ENCODE measurements at places on chromosomes 3 and 15.

GRCh38 chr3:128709038-128709437, 16.9 kb upstream of the RAB7A start:
- no peak for DNase-seq

DNA sequence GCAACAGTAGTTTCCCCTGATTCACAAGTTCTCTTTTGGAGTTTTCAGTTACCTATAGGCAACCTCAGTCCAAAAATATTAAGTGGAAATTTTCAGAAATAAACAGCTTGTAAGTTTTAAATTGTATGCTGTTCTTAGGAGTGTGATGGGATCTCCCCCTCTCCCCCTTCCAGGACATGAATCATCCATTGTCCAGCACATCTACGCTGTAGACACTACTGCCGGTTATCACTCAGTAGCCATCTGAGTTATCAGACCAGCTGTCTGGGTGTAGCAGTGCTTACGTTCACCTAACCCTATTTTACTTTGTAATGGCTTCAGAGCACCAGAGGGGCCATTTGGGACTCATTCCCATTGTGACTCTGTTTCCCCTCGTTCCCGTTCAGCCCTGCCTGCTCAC, 96.7 kb upstream of the PLXNA1 start:
- DNase-seq, result no peak

DNA sequence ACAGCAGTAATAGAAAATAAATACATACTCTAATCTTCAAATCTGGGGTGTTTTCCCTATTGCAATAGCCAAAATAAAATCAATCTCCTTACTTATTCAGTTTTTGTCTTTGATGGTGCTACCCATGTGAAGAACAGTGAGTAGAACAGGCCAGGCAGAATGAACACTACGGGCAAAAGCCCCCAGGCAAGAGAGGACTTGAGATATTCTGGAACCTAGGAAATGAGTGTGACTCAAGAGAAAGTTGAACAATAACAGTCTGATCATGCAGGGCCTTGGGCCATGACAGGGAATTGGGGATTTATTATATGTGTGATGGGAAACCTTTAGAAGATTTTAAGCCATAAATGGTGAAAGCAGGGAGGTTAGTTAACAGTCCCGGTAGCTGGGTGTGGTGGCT, 14.0 kb upstream of the DUT start:
- no peak for DNase-seq

GRCh38 chr3:177441813-177442646, 244.7 kb upstream of the TBL1XR1 start:
- DNase-seq, result no peak

DNA sequence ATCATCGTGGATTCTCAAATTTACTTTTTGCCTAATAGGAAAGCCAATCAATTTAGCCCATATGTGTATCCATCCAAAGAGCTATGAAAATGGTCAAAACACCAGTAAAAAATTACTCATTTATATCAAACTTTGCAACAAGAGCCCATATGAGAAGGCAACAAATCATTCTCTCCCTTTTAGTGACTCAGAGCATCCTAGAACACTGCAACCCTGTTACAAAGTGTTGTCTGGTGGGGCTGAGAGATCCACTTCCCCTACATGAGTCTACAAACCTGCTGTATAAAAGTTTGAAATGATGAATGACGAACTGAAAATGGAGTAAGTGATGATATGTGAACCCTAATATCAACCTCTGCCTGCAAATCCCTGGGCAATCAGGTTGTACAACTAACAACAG, 23.3 kb downstream of the PDZRN3 start:
- no peak for DNase-seq

DNA sequence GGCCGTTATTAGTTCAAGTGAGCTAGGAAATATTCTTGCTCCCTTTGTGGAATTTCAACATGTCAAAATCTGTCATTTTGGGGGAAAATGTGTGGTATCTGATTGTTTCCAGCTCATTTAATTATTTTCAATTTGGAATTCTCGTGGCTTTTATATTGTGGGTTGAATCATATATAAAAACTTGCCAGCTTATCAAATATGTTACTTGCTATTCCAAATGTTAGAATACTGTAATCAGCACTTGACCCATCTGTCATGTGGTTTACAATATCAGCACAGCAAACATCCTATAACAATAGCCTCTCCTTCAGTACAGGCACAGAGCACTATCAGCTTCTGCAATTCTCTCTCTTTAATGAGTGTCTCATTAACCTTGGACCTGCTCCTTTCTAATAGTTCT, 130.2 kb upstream of the FEZF2 start:
- DNase-seq, result no peak

DNA sequence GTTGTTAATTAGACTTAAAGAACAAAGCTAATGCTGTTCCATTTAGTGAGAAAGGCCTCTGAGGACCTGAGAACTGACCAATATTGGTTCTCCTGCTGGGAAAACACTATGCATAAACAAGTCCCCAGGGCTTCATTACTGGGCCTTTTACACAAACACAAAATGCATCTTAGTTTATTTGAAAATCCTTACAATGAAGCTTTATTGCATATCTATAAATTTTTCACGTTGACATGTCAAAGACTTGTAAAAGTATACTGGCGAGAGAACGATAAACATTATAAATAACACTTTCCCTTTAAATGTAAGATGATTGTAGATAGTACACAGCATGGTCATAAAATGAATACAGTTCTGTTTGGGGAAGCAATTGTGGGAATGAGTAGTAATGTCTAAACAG, 151.7 kb downstream of the ROBO2 start:
- DNase-seq, result no peak

- no peak for DNase-seq
These were observed 16.5 kb upstream of the TIMP4 start for GRCh38 chr3:12175137-12175593.

GRCh38 chr3:70006089-70006488, 6.6 kb downstream of the SAMMSON start:
- DNase-seq, result no peak

DNA sequence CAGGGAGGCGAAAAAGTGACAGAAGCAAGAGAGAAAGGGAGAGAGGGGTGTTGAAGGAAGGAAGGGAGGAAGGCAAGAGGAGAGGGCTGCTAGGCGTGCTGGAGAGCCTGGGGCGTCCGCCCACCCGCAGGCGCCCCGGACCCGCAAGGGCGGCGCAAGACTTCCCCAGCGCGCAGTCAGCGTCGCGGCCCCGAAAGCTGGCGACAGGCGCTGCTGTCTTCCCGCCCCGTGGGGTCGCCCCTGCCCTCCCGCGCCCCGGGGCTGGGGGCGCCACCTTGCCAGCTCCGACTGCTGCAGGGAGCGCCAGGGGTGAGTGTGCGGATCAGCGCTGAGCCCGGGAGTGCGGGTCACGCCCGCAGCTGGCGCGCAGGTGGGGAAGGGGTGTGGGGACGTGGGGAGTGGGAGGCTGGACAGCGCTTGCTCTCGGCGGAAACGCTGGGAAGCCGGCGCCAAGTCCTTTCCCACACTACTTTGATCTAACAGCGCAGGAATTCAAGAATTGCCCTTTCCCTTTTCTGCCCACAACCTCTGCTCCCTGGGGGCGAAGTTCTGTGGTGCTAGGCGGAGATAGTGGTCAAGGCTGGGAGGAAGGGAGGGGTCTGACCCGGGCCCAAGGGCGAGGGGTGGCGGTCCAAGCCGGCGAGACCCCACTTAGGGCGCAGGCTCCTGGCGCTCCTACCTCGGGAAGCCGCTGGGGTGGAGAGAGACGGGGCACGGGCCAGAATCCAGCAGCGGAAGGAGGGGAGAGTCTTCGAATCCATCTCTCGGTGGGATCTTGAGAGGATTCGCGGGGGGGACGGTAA, 266.1 kb downstream of the CGGBP1 start:
- no peak for DNase-seq

- no peak for DNase-seq
These were observed 166.8 kb upstream of the MRPL3 start for GRCh38 chr3:131669600-131669999.

GRCh38 chr15:36230776-36231175, 348.6 kb upstream of the CDIN1 start:
- DNase-seq, result no peak

DNA sequence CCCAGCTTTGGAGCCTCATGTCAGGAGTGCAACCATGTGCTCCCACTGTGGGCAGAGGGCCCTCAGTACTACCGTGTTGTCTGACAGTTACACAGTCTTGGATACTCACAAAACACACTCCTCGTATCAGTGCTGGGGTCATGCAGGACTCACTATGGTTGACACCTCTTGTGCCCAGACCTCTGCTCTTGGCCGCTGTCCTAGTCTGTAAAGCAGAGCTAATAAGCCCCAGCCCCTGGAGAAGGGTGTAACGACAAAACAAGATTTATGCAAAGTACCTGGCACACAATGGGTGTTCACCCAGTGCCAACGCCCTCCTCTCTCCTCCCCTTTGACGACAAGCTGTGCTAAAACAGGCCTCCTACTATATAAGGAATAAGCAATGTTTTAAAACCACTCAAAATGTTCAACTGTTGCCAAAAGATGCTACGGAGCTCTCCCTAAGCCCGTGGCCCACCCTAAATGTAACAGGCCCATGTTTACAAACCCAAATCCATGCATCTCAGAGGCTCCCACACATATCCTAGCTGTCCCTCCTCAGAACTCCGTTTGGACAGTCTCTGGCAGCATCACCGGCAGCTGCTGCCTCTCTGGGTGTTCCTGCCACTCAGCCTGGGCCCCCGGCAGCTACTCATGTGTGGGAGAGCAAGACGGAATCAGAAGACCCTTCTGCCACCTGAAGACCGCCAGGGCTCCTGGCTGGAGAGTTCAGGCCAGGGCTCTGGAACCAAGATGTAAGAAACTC, 65.8 kb downstream of the MRPL46 start:
- DNase-seq, result no peak

- no peak for DNase-seq
These were observed 246.2 kb upstream of the TBL1XR1 start for GRCh38 chr3:177443469-177443868.

GRCh38 chr3:43370293-43370980, 84.1 kb downstream of the SNRK start:
- DNase-seq, result no peak

- DNase-seq, result no peak
These were observed 865.7 kb downstream of the EPHA3 start for GRCh38 chr3:89973156-89973555.

GRCh38 chr15:28955160-28955992, 69.6 kb downstream of the APBA2 start:
- peak; percentile 14 for DNase-seq

DNA sequence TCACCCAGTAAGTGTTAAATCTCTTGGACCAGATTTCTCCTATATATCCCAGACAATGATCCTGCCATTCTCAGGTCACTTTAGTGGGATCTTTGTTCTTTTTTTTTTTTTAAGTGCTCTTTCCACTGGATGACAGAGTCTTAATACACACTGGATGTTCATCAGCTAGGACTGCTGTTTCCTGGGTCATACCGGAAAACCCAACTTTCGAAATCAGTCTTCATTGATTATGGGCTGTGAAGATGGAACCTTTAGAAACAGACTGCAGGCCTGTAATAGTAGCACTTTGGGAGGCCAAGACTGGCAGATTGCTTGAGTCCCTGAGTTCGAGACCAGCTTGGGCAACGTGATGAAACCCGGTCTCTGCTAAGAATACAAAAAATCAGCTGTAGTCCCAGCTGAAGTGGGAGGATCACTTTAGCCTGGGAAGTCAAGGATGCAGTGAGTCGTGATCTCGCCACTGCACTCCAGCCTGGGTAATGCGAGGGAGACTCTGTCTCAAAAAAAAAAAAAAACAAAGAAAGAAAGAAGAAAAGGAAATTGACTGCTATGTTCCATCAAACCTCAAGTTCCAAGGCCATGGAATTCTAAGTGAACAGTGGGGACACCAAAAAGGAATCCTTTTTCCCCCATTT, 2.3 kb downstream of the EOGT start:
- no peak for DNase-seq

- no peak for DNase-seq
These were observed 102.2 kb downstream of the CTNNB1 start for GRCh38 chr3:41301548-41301947.

GRCh38 chr3:4515916-4516579, 22.9 kb downstream of the ITPR1 start:
- DNase-seq, result no peak

DNA sequence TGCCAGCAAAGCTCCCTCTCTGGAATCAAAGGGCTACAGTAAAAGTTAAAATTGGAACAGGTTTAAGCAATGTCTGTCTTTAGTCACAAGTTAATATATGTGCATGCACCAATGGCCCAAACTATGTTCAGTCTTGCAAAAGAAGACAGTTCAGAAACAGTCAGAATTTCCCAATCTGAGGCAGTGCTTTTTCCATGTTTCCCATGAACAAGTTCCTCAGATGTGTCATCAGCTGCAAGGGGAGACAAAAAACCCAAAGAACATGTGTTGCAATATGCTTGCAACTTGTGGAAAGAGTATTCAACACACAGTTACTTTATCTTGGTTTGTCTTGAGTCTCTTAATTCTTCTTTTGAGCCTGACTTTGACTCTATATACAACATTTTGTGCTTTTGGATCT, 148.4 kb downstream of the USP13 start:
- no peak for DNase-seq

DNA sequence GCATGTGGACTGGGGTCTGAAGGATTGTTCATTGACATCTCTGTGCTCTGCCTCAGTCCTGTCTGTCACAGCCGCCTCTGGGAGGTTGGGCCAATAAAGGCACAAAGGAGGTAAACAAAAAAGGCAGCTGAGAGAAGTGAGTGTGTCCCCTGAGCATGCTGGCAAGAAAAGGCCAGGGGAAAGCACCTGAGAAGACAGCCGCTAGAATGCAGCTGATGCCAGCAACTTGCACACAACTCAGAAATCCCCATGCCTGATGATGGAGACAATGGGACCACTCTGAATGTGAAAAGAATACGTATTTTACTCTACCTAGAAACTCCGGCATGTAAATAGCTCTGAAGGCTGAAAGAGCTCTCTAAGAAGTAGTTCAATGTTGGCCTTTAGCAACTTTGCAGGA, 118.7 kb downstream of the KCNH8 start:
- no peak for DNase-seq

DNA sequence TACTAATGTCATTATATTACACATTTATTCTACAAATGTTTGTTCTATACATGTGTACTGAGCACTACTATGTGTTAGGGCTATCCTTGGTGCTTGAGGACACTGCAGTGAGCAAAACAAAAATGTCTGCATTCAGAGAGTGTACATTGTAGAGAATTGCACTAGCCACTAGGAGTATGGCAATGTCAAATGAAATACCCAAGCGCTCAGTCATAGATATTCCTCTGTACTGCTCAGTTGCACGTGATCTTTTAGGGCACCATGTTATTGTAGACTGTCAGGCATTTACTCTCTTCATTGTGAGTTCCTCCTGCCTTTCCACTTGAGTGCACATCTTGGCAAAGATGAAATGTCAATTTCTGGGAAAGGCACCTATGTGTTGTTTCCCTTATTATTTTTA, 36.8 kb downstream of the FNDC3B start:
- DNase-seq, result no peak

- DNase-seq, result no peak
These were observed 25.8 kb downstream of the SIAH2 start for GRCh38 chr3:150736903-150737832.

- no peak for DNase-seq
These were observed 15.9 kb upstream of the TMEM42 start for GRCh38 chr3:44845528-44846520.

All from NCI-H1092 treated with DMSO at 0.1 percent for 48 hours (cell line).